ENCODE measurements at places on chromosomes 5 and 9.

DNA sequence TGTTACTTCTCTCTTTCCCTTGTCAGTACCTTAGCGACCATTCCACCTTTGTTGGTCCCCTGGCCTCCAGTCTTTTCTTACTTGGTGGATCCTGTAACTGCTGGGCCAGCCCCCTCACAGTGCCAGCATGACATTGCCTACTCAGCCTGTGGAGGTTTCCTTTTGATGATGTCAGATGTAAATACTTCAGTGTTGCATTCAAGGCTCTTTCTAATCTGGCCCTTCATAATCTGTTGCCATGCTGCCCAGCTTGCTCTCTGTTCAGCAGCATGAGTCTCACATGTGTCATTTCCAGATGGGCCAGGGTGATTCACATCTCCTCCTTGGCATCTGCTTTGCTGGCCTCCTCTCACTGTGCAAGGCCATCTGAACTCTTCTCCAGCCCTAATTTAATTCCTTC, 57.1 kb downstream of the MAST4 start:
- no peak for DNase-seq

DNA sequence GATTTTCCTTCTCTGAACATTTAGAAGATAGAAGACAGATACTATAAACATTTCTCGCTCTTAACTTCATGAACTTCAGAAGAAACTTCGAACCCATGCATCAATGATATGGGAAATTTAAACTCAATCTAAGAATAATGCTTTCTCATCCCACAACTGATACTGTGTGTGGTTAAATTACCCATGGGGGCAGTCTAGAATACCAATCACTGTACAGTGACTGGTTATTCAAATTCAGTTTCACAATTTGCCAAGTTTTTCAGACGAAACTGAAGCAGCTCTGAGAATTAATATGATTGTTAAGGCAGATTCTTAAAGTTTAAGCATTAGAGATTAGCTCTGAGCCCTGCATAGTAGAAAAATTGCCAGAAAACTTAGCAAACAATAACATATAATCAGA, 431.0 kb downstream of the SH3GL2 start:
- DNase-seq, result no peak

- DNase-seq, result no peak
Measured at GRCh38 chr9:133962341-133962740, 29.8 kb downstream of the VAV2 start.

GRCh38 chr9:116101516-116101915, 52.1 kb upstream of the PAPPA start:
- DNase-seq, result no peak

DNA sequence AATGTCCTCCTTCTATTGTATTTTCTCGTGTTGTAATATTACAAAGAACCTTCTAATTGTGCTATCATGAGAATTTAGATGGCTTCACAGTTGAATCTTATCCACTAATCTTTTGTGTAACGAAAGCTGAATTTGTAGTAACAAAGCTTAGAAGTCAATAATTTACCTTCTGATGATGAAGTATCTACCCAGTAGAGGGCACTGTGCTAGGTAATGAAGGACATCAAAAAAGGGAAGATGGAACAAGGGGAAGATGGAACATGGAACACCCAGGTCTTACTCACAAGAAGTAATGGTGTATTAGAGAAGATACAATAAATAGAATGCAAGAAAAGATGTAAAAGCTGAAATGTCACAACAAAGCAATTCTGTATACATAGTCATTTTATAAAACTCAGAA, 131.0 kb upstream of the CCNG1 start:
- no peak for DNase-seq

GRCh38 chr9:34507966-34508365, 14.8 kb downstream of the ENHO start:
- no peak for DNase-seq

- DNase-seq, result no peak
Measured at GRCh38 chr5:170151097-170151831, 45.6 kb downstream of the FOXI1 start.

- no peak for DNase-seq
Measured at GRCh38 chr9:104745852-104746251, 1.6 kb upstream of the NIPSNAP3A start.

DNA sequence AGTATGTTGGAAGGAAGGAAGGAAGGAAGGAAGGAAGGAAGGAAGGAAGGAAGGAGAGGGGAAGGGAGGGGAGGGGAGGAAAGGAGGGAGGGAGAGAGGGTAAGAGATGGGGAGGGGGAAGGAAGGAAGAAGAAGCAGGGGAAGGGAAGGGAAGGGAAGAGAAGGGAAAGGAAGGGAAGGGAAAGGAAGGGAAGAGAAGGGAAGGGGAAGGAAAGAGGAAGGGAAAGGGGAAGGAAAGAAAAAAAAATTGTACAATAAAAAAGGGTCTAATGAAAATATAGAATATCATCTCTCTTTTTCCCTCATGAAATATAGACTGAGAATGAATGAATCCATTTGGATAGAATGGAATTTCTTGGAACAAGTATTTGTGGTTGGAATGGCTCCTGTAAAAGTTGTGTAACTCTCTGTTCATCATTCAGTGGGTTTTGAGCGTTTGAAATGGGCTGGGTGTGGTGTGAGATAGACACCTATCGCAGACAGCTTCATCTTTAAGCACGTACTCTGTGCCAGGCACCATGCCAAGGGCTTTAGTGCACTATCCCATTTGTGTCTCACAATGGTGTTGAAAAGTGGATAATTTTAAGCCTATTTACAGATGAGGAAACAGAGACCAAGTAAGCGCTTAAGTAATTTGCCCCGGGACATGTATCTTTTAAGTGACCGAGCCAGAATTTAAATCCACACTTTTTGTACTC, 11.6 kb upstream of the PAPPA start:
- DNase-seq, result no peak

DNA sequence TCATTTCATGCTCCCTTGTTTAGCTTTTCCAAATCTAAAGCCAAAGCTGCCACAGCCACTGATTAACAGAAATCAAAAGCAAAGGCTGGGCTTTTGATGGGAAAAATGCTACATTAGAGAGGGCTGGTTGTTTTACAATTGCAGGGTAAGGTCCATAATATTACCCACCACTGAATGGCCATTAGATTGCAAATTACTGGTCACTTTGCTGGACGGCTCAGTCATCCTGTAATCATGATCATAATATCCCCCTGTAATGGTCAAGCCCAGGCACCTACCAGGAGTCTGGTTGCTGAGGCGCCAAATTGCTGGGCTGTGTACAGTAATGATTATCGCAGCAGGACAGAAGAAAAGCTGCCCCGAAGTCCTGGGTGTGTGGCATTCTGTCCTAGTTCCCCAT, 286.5 kb downstream of the ZSWIM6 start:
- DNase-seq, result no peak

DNA sequence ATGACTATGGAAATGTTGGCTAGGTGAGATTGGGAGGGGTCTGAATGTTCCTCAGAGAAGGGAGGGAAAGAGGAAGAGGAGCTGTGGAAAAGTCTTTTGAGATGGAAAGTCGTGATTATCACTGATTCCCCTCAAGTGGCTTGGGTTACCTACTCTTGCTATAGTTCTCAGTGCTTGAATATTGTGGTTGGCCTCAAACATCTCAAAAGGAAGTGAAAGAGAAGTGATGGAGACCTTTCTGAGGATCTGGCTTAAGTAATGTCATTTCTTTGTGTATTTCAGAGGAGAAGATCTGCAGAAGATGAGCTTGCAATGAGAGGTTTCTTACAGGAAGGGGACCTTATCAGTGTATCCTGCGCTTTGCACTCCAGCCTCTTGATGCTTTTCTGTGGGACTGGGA, 5.5 kb downstream of the EXOSC2 start:
- no peak for DNase-seq

- DNase-seq, result no peak
Measured at GRCh38 chr5:77560677-77561263, 68.7 kb upstream of the WDR41 start.

GRCh38 chr5:14706615-14707021, 42.1 kb downstream of the OTULIN start:
- no peak for DNase-seq

GRCh38 chr9:121685795-121686377, 34.5 kb downstream of the DAB2IP start:
- no peak for DNase-seq

GRCh38 chr5:102511666-102512065, 12.9 kb upstream of the SLCO6A1 start:
- no peak for DNase-seq

GRCh38 chr5:115855959-115856358, 14.2 kb downstream of the AP3S1 start:
- DNase-seq, result no peak

- no peak for DNase-seq
Measured at GRCh38 chr9:37996819-37997217, 72.2 kb downstream of the SHB start.

- no peak for DNase-seq
Measured at GRCh38 chr5:10455277-10455670, 13.6 kb downstream of the ROPN1L start.

DNA sequence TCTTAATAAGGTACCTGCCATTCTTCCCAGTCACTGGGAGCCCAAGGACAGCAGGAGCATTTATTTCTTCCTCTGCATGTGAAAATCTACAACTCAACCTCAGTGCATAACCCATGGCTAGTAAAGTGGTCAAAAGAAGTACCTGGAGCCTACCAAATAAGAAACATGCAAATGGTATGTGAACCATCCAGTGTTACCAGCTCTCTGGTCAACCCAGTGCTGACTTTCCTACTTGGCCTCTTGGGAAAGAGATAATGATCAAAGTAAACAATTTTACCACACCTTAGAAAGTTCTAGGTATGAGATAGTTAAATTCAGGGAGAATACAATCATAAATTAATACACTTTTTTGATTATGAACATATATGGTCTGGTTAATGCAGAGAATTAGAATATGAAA, 325.6 kb downstream of the ENC1 start:
- DNase-seq, result no peak

GRCh38 chr9:135948446-135948845, 12.7 kb downstream of the UBAC1 start:
- no peak for DNase-seq

DNA sequence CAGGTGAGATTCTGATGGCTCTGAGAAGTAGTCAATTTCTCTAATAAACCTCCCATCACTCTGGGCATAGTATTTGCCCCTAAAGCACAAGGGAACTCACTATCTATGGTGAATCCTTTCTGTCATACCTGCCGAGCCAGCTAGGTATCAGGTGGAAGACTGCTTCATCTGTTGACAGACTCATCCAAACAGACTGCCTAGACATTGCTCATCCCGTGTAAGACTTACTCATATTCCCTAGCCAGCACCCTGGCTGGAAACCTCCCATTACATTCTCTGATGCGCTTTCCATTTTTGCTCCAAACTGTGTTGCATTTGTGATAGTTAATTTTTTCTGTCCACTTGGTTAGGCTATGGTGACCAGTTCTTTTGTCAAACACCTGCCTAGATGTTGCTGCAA, 595.9 kb downstream of the DNAH5 start:
- DNase-seq, result no peak

DNA sequence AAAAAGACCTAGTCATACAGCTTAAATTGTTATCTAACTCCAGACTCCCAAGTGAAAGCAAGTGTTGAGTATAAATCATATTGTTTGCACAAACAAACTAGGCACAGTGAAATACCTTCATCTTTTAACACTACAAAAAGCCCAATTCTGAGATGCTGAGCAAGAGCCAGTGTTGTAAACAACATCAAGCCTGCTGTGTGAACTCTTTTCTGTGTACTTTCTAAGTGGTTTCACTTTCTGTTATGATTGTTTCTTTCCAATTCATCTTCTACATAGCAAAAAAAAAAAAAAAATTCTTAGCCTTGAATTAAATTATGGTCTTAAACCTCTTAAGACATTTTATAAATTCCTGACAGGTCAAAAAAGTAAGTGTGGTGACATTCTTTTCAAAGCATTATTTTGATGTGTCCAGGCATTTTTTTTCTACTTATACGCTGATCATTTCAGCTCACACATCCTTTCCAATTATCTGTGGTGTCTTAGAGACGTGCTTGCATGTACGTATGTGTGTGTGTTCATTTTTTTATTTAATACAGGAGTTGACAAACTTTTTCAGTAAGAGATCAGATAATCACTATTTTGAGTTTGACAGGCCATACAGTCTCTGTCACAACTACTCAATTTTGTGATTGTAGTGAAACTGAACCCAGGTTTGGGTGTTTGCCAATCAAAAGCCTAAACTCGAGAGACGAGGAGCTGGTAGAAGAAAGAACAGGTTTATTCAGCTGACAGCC, 556.1 kb downstream of the CDH9 start:
- DNase-seq, result no peak

GRCh38 chr9:134149380-134149779, 13.5 kb downstream of the WDR5 start:
- DNase-seq, result no peak

- DNase-seq, result no peak
Measured at GRCh38 chr9:7407246-7407645, 392.3 kb downstream of the DMAC1 start.

GRCh38 chr5:104606258-104606829, 1043.8 kb upstream of the NUDT12 start:
- DNase-seq, result no peak

DNA sequence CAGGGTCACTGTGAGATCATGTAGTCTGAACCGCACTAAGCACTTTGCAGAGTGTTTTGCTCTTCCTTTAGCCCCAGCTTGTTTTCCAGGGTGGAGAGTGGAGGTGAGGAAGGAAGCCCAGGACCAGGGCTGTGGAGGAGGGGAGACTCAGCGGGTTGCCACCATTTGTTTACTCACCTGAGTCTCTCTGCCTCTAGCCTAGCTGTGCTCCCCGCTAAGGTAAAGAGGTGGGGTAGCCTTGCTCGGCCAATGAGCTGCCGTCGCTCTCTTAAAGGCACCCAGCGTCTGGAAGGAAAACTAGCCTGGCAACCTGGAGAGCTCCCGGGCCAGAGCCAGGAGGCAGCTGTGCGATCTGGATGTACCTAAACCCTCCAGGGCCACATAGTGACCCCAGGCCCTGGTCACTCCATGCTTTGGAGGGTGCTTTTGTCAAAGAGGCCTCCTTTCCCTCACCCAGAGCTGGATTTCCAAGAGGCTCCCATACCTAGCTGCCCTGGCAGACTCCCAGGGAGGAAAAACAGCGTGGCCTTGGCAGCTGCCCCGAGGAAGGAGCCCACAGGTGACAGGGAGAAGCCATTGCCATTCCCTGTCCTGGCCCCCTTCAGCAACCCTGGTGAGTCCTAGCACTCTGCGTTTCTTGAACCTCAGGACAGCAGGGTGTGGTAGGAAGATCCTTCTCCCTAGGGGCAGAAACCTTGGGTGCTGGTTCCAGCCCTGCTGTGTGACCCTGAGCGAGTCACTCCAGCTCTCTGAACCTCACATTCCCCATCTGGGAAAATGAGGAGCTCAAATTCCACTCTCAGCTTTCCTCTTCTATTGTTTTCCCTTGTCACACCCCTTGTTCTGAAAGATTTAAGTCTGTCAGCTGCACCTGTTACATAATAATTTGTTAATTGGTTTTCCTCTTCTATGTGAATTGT, 42.4 kb upstream of the LARP1 start:
- DNase-seq, result no peak

DNA sequence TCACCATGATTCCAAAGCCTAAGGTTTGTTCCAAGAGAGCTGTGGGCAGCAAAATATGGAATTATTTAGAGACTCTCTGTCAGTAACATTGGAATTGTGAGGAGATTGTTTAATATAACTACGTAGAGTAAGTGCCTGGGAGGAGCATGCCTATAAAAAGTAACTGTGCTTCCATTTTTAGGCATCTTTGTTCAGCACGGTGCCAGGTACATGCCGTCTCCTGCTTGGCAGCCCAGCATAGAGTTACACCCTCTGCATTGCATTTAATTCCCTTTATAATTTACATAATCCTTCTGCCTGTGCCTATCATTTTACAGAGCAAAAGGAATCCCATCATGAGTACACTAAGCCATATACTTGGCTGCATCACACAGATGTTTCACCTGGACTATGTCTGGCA, 32.1 kb upstream of the ALDH1A1 start:
- no peak for DNase-seq

- DNase-seq, result no peak
Measured at GRCh38 chr5:100790170-100790665, 112.9 kb downstream of the ST8SIA4 start.
